Tibial nerve (tissue), 4 donors: ENCODE measurements at places on chromosomes 3 and 15. TPM values are rescaled to one million over a fixed set of nuclear protein-coding genes. Genes with fewer than 3 reads are reported as not detected.
A peak's percentile ranks its signal among the peaks of the same experiment; 100 is the strongest.

GRCh38 chr15:90264671-90265070, 801 bp upstream of the NGRN start:
- no peak for DNase-seq

- DNase-seq: no peak
Observed at GRCh38 chr3:129235344-129235917, 14.0 kb upstream of the COPG1 start.

GRCh38 chr3:177431525-177432176, 234.4 kb upstream of the TBL1XR1 start:
- DNase-seq: no peak

DNA sequence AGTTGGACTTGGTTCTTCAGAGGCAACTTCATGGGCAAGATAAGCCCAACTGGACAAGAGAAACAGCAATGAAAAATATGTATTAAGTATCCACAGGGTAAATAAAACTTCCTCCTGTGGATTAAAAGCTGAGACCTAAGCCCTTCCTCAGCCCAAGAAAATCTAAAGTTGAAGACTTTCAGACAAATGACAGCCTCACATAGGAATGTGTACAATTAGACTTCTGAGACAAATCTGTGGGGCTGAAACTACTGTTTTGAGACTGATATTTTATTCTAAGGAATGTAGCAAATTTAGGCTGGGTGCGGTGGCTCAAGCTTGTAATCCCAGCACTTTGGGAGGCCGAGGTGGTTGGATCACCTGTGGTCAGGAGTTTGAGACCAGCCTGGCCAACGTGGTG, 74.2 kb upstream of the IL12A start:
- DNase-seq: no peak

- no peak for DNase-seq
Observed at GRCh38 chr15:33115191-33115861, 79.2 kb downstream of the FMN1 start.

DNA sequence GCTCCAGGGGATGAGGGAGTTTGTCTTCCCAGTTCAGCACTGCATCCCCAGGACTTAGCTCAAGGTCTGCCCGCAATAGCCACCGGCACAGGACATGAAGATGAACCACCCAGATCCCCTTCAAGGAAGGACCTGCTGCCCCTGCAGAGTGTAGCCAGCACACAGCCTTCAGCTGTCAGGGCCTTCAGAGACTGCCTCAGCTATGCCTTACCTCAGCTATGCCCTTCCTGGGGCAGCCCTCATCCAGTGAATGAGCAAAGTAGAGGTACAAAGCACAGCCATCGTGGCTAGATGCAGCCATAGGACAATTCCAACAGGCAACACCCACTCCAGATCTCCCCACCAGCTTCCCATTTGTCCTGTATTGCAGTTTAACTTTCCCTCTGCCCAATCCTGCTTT, 291.2 kb upstream of the STT3B start:
- no peak for DNase-seq

DNA sequence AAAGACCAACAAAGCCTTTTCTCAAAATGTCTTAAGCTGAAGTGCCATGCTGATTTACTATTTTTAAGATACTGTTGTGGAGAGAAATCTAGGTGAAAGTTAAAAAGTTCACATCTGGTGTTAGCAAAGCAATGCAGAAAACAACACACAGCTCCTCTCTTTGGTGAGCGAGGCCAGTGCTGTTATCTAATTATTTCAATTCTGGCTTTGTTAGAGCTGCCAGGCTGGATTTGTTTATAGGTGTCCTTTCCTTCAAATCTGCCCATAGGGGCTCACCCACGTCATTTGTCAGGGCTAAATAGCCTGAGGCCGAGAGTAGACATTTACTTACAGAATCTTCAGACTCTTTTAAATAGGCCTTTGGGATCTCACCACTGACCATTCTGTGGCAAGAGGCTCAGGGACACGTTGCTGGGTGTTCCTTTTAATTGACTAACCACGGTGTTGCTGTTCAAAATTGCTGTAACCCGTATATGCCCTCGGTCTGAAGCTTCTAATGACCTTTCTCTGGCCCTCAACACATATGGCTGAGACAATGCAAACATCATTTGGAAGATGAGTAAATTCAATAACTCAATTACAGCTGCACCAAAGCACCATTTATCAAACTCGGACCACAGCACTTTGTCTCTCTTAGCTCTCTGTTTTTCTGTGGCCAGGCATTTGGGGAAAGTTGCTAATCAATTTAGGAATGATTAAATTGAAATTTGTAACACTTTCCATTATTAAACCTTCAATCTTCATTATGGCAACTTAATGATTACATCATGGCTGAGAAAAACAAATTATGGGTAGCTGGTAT, 152.6 kb downstream of the PDZRN3 start:
- no peak for DNase-seq

GRCh38 chr15:85149465-85150129, 167.9 kb downstream of the PDE8A start:
- DNase-seq: no peak

- no peak for DNase-seq
Observed at GRCh38 chr3:148408667-148409066, 289.0 kb upstream of the AGTR1 start.

GRCh38 chr15:58148633-58149445, 10.7 kb downstream of the AQP9 start:
- DNase-seq: no peak

DNA sequence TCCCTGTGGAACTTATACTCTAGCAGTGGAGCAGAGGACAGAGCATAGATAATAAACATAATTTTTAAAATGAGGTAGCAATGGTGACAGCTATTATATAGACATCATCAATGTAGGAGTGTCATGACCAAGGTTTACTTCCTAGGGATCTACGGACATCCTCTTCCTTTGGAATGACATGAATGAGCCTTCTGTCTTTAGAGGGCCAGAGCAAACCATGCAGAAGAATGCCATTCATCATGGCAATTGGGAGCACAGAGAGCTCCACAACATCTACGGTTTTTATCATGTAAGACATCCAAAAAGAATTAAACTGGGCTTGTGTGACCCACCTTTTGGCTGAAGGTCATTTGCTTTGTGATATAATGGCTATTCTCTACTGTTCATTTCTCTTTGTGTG, 30.1 kb upstream of the CAPN3 start:
- no peak for DNase-seq

DNA sequence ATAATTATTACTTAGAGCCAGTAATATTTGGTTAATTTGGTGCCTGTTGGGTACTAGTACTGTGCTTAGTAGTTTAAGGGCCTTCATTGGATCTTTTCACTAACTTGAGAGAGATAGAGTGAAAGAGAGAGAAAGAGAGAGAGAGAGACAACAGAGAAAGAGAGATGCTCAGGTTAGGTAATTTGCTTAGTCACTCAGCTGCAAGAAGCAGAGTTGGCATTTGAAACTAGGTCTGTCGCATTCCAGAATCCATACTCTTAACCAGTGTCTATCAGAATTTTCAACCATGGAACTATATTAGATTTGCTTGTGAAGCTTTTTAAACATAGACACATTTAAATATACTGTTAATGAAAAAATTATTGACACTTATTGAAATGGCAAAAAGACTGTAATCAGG, 31.1 kb upstream of the NUDT16 start:
- no peak for DNase-seq

DNA sequence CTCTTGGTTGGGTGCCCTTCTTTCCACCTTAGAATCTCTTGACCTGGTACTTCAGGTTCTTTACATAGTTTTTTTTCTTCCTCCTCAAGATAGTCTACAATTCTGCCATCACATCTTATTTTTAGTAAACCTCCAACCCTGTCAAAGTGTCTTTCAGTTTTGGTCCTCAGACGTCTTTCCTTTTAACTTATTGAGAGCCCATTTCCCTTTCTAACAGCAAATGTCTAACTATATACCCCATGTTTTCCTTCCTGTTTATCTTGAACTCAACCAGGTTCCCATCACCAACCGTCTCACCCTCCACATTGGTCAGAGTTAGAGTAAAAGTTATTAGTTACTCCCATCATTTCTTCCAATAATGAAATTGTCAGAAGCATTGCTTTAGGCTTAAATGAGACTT, 10.4 kb downstream of the KBTBD12 start:
- no peak for DNase-seq

GRCh38 chr3:187621881-187622280, 48.3 kb downstream of the SST start:
- no peak for DNase-seq

DNA sequence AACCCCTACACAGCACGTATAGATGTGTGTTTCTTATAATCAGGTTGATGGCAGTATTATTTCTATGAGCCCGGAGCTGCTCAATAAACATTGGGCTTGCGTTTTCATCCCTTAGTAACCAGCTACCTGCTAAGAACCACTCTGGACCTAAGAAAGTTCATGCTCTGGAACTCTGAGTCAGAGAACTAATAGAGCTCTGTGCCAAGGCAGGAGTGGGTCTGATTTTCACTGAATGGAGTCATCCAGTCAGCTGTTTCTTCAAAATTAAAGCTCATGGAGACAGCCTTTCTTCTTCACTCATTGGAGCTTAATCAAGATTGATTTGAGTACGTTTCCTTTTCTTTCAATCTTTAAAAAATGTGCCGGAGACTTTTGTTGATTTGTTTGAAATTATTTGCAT, 145.7 kb downstream of the BBX start:
- DNase-seq: no peak

DNA sequence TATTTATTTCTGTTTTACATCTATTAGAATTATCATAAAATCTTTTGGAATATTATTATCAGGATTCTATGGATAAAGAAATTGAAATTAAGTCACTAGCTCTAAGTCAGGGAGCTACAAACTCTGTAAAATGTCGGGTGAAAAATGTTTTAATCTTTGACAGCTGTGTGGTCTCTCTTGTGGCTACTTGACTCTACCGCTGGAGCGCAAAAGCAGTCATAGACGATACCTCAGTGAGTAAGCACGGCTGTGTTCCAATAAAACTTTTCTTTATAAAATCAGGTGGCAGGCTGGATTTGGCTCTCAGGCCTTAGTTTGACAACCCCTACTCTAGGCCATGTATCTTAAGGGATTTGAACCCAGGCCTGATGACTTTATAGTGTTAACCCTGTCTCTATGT, 88.5 kb upstream of the PFN2 start:
- no peak for DNase-seq

DNA sequence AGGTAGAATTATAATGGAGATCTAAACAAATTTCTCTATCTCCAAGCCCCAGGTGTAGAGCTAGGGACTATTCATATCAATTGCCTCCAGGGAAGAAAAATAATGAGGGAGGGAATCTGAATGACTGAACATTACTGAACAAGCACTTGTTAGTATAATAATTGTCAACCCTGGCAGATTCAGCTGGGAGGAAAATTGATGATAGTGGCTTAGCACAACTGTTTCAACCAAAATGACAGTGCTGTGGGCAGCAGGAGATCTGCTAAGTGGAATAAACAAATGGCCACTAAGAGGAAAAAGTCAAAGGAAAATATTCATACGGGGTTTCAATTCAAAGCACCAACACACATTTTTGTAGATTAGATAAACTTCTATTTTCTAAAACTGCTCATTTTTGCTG, 294.9 kb upstream of the ZNF385D start:
- no peak for DNase-seq

DNA sequence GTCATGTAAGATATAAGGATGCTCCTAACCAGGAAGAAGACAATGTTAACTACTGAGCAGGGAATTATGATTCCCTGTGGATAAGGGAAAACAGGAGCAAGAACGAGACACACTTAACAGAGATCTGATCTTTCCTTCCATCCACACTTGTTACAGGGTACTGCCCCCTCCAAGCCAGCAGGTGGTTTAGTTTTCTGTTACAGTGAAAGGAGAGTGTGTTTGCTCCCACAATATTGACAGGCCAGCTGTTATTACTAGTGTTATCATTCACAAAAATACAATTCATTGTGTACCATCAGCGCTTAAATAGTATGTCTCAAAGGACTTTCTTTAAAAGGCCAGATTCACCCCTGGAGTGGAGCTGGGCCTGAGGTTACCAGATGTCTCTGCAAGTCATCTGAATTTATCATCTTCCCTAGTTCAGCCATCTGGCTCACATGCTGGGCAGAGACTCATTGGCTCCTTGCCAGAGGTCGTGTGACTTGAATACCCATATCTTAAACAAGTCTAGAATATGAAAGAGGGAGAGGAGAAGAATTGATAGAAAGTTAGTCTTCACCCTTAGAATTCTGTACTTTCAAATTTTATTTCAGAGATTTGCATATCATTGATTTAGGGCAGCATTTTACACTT, 16.8 kb upstream of the FMN1 start:
- DNase-seq: peak; percentile 24

DNA sequence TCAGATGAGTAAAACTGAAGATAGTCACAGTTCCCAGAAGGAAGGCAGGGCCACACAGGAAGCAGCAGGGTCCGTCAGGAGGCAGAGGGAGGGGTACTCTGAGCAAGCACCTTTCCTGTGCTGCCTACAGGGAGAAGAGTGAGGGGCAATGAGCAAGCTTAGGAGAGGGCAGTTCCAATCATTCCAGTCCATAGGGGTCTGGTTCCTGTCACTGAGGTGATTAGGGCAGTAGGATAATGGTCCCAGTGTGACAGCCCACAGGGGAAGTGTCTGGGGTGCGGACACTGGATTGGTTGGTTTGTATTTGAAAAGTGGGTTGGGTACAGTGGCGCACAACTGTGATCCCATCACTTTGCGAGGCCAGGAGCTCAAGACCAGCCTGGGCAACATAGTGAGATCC, 7.1 kb upstream of the ACAD9 start:
- DNase-seq: no peak

GRCh38 chr3:112497897-112498548, 1.2 kb downstream of the BTLA start:
- no peak for DNase-seq

DNA sequence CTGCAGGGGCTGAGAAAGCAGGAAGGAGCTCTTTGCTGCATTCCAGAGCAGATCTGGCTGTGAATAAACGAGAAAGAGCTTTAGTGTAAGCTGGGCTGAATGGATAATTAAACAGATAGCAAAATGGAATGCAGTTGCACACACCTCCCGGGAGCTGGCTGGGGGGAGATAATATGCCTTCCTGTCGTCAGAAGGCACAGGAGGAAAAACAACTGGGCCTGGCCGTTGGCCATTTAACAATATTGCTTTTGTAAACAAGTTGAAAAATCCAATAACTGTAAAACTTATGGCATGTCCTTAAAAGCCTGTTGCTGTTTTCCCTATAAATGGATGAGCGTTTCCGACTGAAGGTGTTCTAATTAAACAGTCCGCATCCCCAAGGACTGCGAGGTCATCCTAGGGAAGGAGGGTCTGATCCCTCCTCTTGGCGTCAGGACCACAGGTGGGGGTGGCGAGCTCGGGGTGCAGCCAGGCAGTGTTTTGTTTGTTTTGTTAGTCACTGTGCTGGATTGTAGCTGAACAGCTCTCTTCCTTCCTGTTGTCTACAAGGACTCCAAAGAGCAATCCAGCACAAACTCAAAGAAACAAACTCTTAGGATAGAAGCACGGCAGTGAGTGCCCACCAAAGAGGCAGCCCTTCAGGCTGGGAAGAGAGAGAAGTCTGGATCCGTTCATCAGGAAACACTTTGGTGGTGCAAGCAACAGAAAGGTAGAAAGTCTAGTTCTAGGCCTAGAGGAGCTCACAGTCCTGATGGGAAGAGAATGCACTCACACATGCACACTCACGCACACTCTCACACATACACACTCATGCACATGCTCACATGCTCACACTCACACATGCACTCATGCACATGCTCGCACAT, 133.4 kb upstream of the SMAD3 start:
- no peak for DNase-seq

The SIDT1 gene
- total RNA-seq: 4.2 TPM

The RPP25 gene
- total RNA-seq: 13.4 TPM

The SCN5A gene
- 2.7 TPM for total RNA-seq

The CCDC66 gene
- total RNA-seq: 73.8 TPM

The FBXO40 gene
- total RNA-seq: not detected

The MST1R gene
- 1.0 TPM for total RNA-seq

The B3GNT5 gene
- 8.1 TPM for total RNA-seq

The GRIP2 gene
- 1.2 TPM for total RNA-seq
